Central memory CD8-positive, alpha-beta T cell (primary cell): ENCODE measurements at places on chromosomes 5 and 9.

- no peaks in the 10 kb centered on the region for H3K4me1 ChIP-seq
- H3K27ac ChIP-seq = no peak overlapping the region
- H3K4me3 ChIP-seq = no peak overlapping the region
- DNase-seq = no peak
- no peaks in the 10 kb centered on the region for H3K36me3 ChIP-seq
These were observed 2.9 kb upstream of the NXNL2 start for GRCh38 chr9:88531920-88532698.

- peaks cover 21% of the 10 kb centered on the region for H3K36me3 ChIP-seq
- peaks cover 51% of the 10 kb centered on the region for H3K4me1 ChIP-seq
- DNase-seq = peak; percentile 37
- no peaks in the 10 kb centered on the region for H3K27me3 ChIP-seq
These were observed at the start of the genes GBA2 and RGP1 for GRCh38 chr9:35748858-35749514. TSS of gene GBA2 (minus strand) at chr9:35749228. CDS start at chr9:35748704, 524 bp downstream. TSS of gene RGP1 (plus strand) at chr9:35749287. CDS start at chr9:35749756, 469 bp downstream.

DNA sequence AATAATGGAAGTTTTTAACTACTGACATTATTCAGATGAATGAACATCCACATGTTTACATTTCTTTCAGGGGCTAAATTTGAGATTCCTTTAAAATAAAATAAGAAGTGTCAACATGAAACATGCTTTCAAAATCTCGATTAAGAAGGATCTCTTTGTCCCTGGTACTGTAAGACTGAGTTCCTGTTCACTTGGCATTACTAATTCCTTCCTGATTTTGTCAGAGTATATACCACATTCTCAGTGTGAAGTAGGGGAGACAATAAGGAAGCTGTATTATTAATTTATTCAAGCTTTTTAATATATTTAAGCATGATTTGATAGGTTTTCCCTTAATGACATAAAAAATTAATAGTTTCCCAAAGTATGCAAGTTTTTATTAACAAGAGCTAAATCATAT, 81.5 kb upstream of the GRHPR start:
- H3K4me3 ChIP-seq = no peak overlapping the region
- H3K27ac ChIP-seq = no peak overlapping the region
- DNase-seq = no peak
- no peaks in the 10 kb centered on the region for H3K36me3 ChIP-seq
- H3K27me3 ChIP-seq = no peaks in the 10 kb centered on the region

- H3K4me1 ChIP-seq = no peaks in the 10 kb centered on the region
- H3K4me3 ChIP-seq = no peak overlapping the region
- H3K27ac ChIP-seq = no peak overlapping the region
- H3K36me3 ChIP-seq = no peaks in the 10 kb centered on the region
- DNase-seq = no peak
These were observed 120.2 kb upstream of the CCDC152 start for GRCh38 chr5:42636425-42636824.

- H3K4me3 ChIP-seq = no peak overlapping the region
- no peak for DNase-seq
- H3K4me1 ChIP-seq = no peaks in the 10 kb centered on the region
- peaks cover 21% of the 10 kb centered on the region for H3K27me3 ChIP-seq
- peaks cover 2% of the 10 kb centered on the region for H3K36me3 ChIP-seq
These were observed 21.8 kb downstream of the MCTP1 start for GRCh38 chr5:95262933-95263660.

DNA sequence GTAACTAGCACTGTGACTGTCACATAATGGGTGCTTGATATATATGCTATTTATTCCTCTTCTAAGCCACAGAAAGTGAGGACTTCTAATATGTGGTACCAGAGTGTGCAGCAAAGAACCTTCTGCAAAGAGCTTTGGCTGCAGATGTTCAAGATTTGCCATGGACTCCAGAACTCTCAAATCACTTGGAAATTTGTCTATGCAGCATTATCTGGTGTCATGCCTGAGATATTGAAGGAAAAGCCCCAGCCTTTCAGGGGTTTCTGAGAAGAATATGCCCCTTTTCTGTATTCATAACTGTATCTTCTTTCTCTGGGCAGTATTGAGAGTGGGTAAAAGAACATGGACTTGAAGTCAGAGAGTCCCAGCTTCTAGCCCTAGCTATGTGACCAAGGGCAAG, 4.8 kb upstream of the G3BP1 start:
- no peaks in the 10 kb centered on the region for H3K36me3 ChIP-seq
- no peak overlapping the region for H3K27ac ChIP-seq
- H3K4me1 ChIP-seq = no peaks in the 10 kb centered on the region
- no peak overlapping the region for H3K4me3 ChIP-seq

GRCh38 chr9:87071473-87071872, 124.2 kb upstream of the GAS1 start:
- peaks cover 10% of the 10 kb centered on the region for H3K27me3 ChIP-seq
- no peak for DNase-seq
- no peaks in the 10 kb centered on the region for H3K4me1 ChIP-seq
- no peak overlapping the region for H3K4me3 ChIP-seq
- no peaks in the 10 kb centered on the region for H3K36me3 ChIP-seq
- no peak overlapping the region for H3K27ac ChIP-seq

- H3K36me3 ChIP-seq = no peaks in the 10 kb centered on the region
- H3K27ac ChIP-seq = no peak overlapping the region
- no peak for DNase-seq
- no peaks in the 10 kb centered on the region for H3K4me1 ChIP-seq
- no peaks in the 10 kb centered on the region for H3K27me3 ChIP-seq
- H3K4me3 ChIP-seq = no peak overlapping the region
These were observed 534.7 kb downstream of the CAAP1 start for GRCh38 chr9:26357803-26358344.

- H3K36me3 ChIP-seq = peaks cover 2% of the 10 kb centered on the region
- H3K4me1 ChIP-seq = no peaks in the 10 kb centered on the region
- H3K27me3 ChIP-seq = peaks cover 15% of the 10 kb centered on the region
- no peak overlapping the region for H3K27ac ChIP-seq
These were observed 25.2 kb downstream of the NEURL1B start for GRCh38 chr5:172666251-172666650.

DNA sequence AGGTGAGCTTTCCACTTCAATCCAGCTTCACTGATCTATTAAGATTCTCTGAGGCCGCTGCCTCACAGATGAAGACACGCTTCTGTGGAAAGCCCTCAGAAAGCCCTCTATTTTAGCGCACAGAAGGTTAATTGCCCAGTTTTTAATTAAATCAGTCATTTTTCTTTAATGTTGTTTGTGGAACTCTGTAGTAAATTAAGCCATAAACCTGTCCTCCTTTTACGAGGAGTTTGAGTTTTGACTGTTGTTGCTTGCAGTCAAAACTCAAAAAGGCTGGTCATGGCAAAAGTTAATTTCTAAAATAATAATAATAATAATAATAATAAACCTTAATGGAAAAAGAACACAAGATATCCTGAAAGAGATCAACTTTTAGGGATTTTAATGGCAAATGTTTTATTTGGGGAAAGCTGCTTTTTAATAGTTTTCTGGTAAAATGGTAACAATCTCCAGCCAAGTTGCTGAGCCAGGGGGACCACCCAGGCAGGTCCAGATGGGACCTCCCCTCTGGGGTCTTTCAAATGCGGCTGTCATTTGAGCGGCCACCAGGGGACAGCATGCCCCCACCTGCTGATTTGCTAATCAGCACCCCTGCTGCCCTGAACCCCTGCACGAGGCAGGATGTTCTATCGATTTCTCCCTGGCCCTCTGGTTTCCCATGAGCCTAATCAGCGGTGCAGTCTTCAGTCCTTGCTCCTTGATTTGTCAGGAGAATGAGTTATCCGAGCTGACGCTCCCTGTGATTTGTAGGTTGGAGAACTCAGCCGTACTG, 247.2 kb downstream of the FSTL4 start:
- H3K27ac ChIP-seq = no peak overlapping the region
- H3K4me3 ChIP-seq = no peak overlapping the region
- H3K36me3 ChIP-seq = no peaks in the 10 kb centered on the region
- no peaks in the 10 kb centered on the region for H3K4me1 ChIP-seq
- peaks cover 56% of the 10 kb centered on the region for H3K27me3 ChIP-seq

- no peaks in the 10 kb centered on the region for H3K36me3 ChIP-seq
- H3K27ac ChIP-seq = no peak overlapping the region
- peaks cover 39% of the 10 kb centered on the region for H3K27me3 ChIP-seq
- H3K4me1 ChIP-seq = no peaks in the 10 kb centered on the region
- DNase-seq = no peak
These were observed 356.3 kb upstream of the SMARCA2 start for GRCh38 chr9:1658661-1659362.

- no peak overlapping the region for H3K27ac ChIP-seq
- H3K4me3 ChIP-seq = no peak overlapping the region
- H3K36me3 ChIP-seq = no peaks in the 10 kb centered on the region
- H3K4me1 ChIP-seq = no peaks in the 10 kb centered on the region
These were observed 124.4 kb downstream of the RFK start for GRCh38 chr9:76269789-76270188.

DNA sequence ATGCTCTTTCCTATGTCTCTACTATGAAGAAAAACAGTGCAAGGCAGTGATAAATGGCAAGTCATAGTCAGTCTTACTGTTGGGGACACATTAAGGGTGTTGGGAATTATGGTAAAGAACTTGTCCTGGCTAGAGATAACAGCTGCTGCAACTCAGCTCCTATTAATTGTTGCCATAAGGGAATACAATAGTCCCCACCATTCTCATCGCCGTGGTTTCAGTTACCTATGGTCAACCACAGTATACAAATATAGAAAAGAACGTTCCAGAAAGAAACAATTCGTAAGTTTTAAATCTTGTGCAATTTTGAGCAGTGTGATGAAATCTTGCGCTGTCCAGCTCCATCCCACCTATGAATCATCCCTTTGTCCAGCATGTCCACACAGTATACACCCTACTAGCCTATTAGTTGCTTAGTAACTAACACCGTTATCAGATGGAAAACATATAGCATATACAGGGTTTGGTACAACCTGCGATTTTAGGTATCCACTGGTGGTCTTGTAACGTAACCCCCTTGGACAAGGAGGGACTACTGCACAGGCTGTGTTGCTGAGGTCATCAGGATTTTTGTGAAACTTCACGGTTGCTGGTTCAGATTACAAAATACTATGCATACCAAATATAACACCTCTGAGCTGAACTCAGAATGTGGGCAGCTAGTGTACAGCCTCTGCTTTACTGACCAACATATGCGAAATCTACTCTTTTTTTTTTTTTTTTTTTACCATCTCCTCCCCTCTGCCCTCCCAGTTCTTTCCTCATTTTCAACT, 53.5 kb downstream of the ZFR start:
- DNase-seq = no peak
- no peaks in the 10 kb centered on the region for H3K4me1 ChIP-seq
- no peak overlapping the region for H3K4me3 ChIP-seq
- H3K27me3 ChIP-seq = no peaks in the 10 kb centered on the region
- H3K36me3 ChIP-seq = peaks cover 76% of the 10 kb centered on the region
- no peak overlapping the region for H3K27ac ChIP-seq

- no peak overlapping the region for H3K4me3 ChIP-seq
- peaks cover 9% of the 10 kb centered on the region for H3K4me1 ChIP-seq
- H3K27ac ChIP-seq = no peak overlapping the region
- no peak for DNase-seq
- no peaks in the 10 kb centered on the region for H3K36me3 ChIP-seq
- H3K27me3 ChIP-seq = no peaks in the 10 kb centered on the region
These were observed 75.4 kb downstream of the NDUFAF2 start for GRCh38 chr5:61020415-61020814.
